Retinal pigment epithelial cell (primary cell): ENCODE measurements at places on chromosomes 3 and 15.

DNA sequence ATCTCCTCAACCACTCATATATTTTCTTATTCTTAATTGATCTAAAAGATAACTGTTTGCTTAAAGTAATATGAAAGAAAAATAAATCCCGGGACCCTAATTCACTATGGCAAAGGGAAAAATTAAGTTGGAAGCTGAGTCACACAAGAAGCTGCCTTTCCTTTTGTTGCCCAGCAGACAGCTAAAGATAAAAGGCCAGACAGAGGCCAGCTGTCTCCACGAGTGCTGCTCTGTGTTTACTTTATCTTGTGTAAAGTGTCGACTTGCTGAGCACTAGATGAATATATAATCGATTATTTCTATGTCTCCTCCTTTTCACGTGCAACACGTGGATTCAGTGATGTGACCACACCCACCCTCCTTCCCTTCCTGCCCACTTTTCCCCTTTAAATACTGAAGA, 52.8 kb upstream of the NSMCE3 start:
- DNase-seq, result no peak

DNA sequence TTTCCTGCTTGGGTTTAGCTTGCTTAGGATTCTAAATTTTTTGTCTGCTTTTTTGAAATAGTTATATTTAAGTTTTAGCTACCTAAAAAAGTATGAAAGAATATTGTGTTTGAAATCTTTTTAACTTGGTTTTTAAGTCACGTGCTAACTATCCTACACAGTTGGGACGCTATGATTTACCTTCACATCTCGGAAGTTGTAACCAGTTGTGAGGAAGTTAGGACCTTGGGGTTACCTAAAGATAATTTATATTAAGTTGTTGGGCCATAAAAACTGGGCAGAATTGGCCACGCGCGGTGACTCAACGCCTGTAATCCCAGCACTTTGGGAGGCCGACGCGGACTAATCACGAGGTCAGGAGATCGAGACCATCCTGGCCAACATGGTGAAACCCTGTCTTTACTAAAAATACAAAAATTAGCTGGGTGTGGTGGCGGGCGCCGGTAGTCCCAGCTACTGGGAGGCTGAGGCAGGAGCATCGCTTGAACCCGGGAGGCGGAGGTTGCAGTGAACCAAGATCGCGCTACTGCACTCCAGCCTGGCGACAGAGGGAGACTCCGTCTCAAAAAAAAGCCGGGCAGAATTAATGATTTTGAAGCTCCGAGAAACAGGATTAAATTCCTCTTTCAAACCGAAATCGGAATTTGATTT, 1.0 kb downstream of the ZFAND6 start:
- DNase-seq, result no peak

DNA sequence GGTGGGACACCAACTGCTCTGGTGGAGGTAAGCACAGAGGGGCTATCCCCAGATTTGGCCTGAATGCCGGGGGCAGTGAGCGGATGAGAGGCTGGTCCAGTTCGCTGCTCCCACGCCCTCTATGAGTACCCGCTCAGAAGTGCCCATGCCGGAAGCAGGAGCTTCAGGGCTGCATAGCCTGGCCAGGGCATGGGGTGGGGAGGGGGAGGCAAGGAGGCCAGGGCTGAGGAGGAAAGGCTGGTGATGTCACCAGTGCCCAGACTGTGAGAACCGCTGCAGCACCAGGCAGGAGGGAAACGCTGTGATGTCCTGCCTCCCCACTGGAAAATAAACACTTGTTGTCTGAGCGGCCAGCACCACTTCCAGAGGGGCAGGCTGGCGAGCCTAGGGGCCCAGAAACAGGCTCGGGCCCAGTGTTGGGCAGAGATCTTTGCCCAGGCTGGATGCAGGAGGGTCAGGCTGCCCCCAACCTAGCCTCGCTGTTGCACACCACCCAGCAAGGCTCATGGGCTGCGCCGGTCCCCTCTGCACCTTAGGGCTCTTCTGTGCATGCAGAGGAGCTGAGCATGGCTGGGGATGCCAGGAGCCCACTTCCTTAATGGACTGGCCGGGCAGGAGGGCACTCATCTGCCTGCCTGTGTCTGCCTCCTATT, 10.9 kb upstream of the DLL4 start:
- no peak for DNase-seq

GRCh38 chr3:67745296-67745695, 90.9 kb upstream of the SUCLG2 start:
- DNase-seq, result no peak

DNA sequence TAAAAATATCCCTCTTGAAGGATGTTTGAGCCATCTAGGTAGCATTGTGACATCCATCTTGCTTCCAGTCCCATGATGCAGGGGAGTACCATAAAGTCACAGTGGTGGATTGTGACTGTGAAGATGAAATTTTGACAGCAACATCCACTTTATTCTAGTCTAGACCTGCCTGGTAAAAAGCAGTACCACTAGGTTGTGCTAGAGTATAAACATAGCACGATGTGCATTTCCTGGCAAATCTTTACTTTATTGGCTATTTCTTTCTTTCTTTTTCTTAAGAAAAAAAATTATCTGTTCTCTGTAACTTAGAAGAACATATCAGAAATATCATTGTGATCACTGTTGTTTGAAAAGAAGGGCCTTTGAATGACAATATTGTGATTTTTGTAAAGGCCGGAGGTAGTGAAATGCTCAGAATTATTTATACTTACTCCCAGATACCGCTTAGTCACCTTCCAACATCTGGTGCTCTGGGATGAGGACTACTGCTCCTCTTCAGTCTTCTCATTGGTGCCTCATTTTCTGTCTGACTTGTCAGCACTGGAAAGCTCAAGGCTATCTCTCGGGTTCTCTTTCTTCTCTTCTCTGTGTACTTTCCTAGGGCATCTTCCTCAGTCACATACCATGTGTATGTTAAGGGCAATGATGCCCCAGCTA, 35.6 kb downstream of the AGBL1 start:
- no peak for DNase-seq

DNA sequence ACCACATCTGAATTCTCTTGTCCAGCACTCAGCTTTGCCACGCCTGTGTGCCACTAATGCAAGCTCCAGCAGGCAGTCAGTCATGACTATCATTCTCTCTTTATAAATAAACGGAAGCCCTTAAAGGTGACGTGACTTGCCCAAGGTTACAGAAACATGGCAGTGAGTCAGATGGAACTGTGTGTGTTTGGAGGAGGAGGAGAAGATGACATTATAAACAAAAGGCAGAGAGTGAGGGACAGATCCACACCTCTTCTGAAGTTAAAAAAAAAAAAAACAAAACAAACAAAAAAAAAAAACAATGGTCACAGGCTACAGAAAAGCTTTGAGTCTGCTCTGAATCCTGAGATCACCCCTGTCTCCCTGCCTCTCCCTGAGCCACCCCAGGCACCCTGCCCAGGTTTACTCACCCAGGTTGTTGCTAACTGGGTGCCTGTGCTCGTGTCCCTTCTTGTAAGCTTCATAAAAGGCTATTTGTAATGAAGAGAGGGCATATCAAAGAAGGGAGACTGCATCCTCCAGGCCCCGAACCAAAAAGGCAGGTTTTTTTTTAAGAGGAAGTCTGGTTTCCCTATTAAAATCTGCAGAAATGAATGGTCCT, 119.7 kb upstream of the PHLDB2 start:
- DNase-seq, result no peak

DNA sequence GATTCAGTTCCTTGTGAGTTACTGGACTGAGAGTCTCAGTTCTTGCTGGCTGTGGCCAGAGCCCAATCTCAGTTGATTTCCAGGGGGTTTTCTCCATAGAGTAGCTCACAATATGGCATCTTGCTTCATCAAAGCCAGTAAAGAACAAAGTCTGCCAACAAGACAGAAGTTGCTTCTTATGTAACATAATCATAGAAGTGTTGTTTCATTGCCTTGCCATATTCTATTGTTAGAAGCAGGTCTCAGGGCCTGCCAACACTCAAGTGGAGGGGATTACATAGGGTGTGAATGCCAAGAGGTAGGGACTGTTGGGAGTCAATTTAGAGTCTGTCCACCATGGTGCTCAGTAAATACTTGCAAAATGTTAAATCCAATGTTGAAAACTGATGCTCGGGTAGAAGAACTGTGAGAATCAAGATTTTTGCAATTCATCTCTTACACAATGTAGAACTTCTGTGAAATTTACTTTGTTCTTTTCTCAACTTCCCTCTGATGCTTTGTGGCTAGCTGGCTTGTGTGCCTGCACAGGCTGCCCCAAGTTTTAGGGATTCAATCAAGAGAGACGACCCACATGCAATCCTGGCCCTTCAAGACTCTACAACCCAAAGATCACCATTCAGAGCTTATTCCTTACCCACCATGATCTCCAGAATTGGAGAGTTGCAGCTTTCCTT, 13.3 kb upstream of the PXYLP1 start:
- no peak for DNase-seq

GRCh38 chr3:88150371-88150770, 612 bp downstream of the C3orf38 start:
- no peak for DNase-seq

- no peak for DNase-seq
Observed at GRCh38 chr3:53109891-53110771, 20.1 kb downstream of the RFT1 start.

DNA sequence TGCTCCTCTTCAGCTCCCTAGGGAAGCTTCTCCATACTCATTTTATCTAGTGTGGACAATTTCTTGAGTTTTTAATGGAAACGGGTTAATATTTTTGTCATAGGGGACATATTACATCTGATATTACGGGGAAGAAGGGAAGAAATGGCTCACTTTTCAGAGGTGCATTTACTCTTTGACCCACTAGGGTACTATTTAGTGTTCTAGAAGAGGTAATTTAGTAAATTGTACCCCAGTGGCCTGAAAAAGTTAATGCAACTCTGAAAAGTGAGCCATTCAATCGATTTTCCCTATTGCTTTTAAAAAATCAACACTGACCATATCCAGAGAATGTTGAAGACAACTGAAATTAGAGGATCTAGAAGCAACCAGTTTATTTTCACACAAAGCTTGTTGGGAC, 71.2 kb downstream of the MAP2K5 start:
- no peak for DNase-seq

DNA sequence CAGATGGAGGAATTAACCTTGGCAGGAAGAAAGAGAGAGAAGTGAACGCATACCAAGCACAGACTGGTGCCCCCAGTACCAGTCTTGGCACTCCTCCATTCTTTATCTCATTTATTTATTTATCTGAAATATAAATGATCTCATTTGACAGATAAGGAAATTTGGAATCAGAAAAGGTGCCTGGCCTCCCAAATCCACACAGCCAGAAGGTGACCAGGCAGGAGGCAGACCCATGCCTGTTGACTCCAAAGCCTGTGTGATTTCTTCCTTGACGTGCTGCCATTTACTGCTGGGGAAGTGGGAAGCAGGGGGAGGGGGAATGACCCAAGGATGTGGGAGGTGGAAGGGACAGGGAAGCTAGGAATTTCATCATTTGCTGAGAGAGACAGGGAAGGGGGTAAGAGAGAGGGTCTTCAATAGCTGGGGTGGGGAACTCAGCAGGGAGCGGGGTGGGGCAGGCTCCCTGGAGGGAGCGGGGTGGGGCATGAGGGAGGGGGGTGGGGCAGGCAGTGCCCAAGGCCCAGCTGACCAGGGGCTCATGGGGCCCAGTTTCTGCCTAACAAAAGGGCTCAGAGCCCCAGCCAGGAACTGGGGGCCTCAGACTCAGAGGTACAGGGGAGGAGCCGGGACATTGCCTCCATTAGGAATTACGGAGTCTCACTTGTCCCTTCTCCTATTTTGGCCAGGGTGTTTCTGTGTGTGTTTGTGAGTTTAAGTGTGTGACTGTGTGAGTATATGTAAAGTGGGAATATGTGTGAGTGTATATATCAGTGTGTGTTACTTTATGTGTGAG, 63.0 kb downstream of the MINAR1 start:
- no peak for DNase-seq

- DNase-seq, result no peak
Observed at GRCh38 chr3:29565236-29565635, 284.4 kb downstream of the RBMS3 start.

DNA sequence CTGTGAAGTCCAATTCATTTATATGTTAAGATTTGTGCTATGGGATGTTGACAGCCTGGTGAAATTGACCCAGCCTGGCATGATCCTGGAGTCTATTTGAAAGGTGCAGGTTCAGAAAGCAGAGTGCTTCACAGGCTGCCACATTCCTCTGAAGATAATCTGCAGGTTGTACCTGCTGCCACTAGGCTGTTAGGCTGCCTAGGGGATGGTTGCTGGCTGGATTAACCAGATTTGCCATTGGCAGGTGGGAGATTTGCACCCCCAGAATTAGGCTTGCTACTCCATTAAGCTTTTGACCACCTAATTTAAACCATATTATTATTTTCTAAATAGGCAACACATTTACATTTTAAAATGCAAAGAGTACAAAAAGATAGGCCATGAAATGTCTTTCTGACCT, 85.8 kb upstream of the RASGRP1 start:
- DNase-seq, result no peak

- no peak for DNase-seq
Observed at GRCh38 chr3:88611826-88612326, 462.1 kb downstream of the C3orf38 start.

DNA sequence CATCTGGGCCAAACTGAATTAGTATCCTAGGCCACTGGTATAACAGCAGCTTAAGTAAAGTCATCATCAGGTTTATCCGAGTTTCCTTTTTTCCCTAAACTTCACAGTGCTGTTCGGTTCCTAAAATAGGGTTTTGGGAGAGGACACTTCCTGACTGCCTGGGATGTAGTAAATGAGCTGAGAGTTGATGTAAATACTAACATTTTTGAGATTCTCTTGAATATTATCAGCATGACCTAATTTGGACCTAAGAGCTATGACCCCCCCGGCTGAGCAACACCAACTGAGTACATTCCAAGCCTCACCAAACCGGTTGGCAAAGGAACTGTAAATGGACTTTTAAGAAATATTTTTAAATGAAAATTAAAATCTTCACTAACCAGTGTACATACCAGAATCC, 78.8 kb downstream of the IL5RA start:
- no peak for DNase-seq

DNA sequence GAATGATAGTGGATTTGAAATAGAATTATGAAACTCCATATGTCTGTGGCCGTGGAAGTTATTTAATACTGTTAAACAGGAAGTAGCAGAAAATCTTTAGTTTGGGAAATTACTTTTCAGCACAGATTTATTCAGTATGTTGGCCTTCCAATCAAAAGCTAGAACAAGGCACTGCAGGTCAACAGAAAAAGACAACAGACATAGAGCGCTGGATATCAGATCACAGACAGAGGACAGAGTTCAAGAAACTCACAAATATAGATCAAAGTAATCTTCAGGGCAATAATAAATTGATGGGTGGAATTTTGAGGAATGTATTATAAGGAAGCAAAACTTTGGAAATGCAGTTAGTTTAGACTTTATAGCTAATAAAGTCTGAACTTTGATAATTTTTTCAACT, 159.5 kb upstream of the TMCO5A start:
- no peak for DNase-seq

- DNase-seq, result no peak
Observed at GRCh38 chr15:78767331-78767951, 43.8 kb downstream of the ADAMTS7 start.

- no peak for DNase-seq
Observed at GRCh38 chr3:66253790-66254620, 33.2 kb downstream of the SLC25A26 start.
